ENCODE measurements at places on chromosomes 4 and X.

DNA sequence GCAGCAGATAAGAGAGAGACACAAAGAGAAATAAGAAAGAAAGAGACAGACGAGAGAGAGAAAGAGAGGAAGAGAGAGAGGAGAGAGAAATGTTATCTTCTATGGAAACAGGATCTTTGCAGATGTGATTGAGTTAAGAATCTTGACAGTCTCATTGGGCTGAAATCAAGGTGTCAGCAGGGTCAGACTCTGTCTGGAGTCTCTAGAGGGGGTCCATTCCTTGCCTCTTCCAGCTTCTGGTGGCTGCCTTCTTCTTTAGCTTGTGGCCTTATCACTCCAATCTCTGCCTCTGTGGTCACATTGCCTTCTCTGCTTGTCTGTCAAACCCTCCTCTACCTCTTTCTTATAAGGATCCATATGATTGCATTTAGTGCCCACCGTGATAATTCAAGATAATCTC lies 21.8 kb upstream of the GRPR start:
- DNase-seq: no peak

DNA sequence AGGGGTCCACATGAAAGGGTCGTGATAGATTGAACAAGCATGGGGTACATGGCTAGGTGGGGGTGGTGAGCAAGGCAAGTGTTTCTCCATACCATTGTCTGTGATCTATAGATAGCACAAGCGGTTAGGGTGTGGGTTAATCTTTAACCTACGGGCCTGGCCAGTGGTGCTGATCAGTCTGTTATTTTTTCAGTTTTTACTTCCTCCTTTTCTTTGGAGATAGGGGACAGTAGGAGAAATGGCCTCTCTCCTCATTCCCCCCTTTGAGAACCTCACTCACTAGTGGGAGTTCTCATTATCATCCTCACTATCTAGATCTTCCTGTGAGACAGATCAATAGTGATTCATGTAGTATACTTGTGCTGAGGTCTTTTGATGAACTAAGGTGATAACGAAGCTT lies 16.2 kb upstream of the GPKOW start:
- DNase-seq: no peak

DNA sequence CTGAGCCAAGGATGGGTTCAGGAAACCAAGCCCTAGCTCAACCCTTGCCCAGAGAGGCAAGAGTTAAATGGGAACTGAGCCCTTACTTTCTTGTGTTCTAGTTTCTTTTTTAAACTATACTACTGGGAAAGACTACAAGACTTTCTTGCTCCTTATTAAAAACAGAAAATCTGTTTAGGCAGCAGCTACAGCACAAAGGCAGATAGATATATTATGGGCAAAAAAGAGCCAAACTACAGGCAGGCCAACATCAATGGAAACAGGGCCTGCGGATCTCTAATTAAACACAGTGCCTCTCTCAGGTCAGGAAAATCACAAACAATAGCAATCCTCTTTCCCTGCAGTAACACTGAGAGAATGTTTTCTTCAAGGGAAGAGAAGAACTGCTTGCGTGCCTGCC lies 226.0 kb downstream of the LDB2 start:
- DNase-seq: no peak

- DNase-seq: no peak
Measured at GRCh38 chr4:40288566-40288965, 46.6 kb upstream of the CHRNA9 start.

GRCh38 chrX:154465601-154466000 lies 7.5 kb downstream of the PLXNA3 start:
- no peak for DNase-seq

GRCh38 chr4:143023239-143023918 lies 161.3 kb upstream of the USP38 start:
- DNase-seq: no peak

- DNase-seq: no peak
Measured at GRCh38 chr4:148312956-148313490, 129.2 kb downstream of the NR3C2 start.

- no peak for DNase-seq
Measured at GRCh38 chr4:108100827-108101226, 67.9 kb downstream of the LEF1 start.
